ENCODE measurements at places on chromosomes 3 and 15. TPM values are rescaled to one million over a fixed set of nuclear protein-coding genes. Genes with fewer than 3 reads are reported as not detected.

SEMA5B gene
- not detected for total RNA-seq

SERINC4 gene
- total RNA-seq = 0.17 TPM

KBTBD13 gene
- total RNA-seq = not detected

VGLL3 gene
- total RNA-seq = not detected

MORC1 gene
- total RNA-seq = not detected

ZFYVE19 gene
- total RNA-seq = 34.4 TPM

P3H2 gene
- total RNA-seq = not detected

AMOTL2 gene
- not detected for total RNA-seq

DNAH1 gene
- total RNA-seq = 30.1 TPM

IL12A gene
- 1.5 TPM for total RNA-seq

GHSR gene
- not detected for total RNA-seq

ROBO2 gene
- total RNA-seq = not detected

PRRT3 gene
- 13.4 TPM for total RNA-seq

THSD4 gene
- not detected for total RNA-seq

GOLGA6L10 gene
- 0.37 TPM for total RNA-seq

GOLGA6L24 gene
- total RNA-seq = not detected

SLC27A2 gene
- total RNA-seq = 45.3 TPM

KCNMB3 gene
- total RNA-seq = 1.0 TPM

CAPN3 gene
- total RNA-seq = 4.5 TPM

GPR149 gene
- not detected for total RNA-seq

RBMS3 gene
- total RNA-seq = 4.2 TPM

BLM gene
- total RNA-seq = 75.3 TPM

SACM1L gene
- total RNA-seq = 78.0 TPM

MTFMT gene
- 12.4 TPM for total RNA-seq

BSN gene
- total RNA-seq = 0.12 TPM

GOLGA8K gene
- 0.61 TPM for total RNA-seq

GNAT1 gene
- total RNA-seq = not detected

MESP2 gene
- not detected for total RNA-seq

SEMA3F gene
- total RNA-seq = not detected

LHFPL4 gene
- not detected for total RNA-seq

ACOX2 gene
- not detected for total RNA-seq

VPS18 gene
- 21.9 TPM for total RNA-seq

USF3 gene
- 20.1 TPM for total RNA-seq

RNF123 gene
- 57.9 TPM for total RNA-seq

PTX3 gene
- not detected for total RNA-seq

Data from T-helper 1 cell treated with Interleukin-12 subunit alpha and Interleukin-12 subunit beta and Interleukin-4 antibody, amounts not matched to agents 30 ng/mL and 1 ng/mL, for 36 hours (primary cell).